ENCODE measurements at places on chromosomes 2 and 18. TPM values are rescaled to one million over a fixed set of nuclear protein-coding genes. Genes with fewer than 3 reads are reported as not detected.

DNA sequence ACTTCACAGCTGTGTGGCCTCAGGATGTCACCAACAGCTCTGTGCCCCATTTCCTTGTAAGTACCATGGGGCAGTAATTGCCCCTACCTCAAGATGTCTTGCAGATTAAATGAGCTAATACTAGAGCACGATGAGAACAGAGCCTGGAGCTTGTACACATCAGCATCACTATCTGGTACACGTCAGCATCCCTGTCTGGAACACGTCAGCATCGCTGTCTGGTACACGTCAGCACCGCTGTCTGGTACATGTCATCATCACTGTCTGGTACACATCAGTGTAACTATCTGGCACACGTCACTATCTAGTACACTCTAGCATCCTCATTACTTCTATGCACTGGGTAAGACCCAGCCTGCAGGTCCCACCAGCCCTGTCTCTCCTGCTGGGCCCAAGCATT, 37.2 kb downstream of the AQP12A start:
- DNase-seq = no peak

GRCh38 chr2:98608962-98609604, 694 bp downstream of the UNC50 start:
- no peak for DNase-seq

DNA sequence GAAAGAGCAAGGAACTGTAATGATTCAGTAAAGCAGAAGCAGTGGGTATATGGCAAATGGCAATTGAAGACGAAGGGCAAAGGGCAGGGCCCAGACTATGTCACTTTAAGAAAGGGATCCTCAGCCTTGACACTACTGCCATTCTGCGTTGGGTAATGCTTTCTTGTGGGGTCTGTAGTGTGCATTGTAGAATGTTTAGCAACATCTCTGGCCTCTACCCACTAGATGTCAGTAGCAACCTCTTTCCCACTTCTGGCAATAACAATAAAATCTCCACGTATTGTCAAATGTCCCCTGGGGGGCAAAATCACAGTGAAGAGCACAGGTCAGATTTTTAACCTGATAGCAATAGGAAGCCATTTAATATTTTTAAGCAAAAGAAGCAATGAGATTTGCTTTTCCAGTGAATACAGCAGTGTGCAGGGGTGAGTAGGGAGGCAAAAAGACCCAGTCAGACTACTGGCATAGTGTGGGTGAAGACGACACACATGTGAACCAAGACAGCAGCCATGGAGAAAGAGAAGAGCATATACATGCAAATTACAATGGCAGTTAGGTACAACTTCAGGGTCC, 209.5 kb downstream of the DYM start:
- no peak for DNase-seq

PLGLB1 gene
- polyA plus RNA-seq = 7.4 TPM

GRCh38 chr2:138424436-138425140, 77.0 kb upstream of the SPOPL start:
- DNase-seq = no peak

- DNase-seq = no peak
Observed at GRCh38 chr2:26011990-26012856, 21.7 kb upstream of the RAB10 start.

POTEC gene
- not detected for polyA plus RNA-seq

GRCh38 chr2:33457556-33458247, 18.7 kb upstream of the RASGRP3 start:
- DNase-seq = no peak

- DNase-seq = no peak
Observed at GRCh38 chr2:7480431-7480830, 563.2 kb downstream of the RNF144A start.

DNA sequence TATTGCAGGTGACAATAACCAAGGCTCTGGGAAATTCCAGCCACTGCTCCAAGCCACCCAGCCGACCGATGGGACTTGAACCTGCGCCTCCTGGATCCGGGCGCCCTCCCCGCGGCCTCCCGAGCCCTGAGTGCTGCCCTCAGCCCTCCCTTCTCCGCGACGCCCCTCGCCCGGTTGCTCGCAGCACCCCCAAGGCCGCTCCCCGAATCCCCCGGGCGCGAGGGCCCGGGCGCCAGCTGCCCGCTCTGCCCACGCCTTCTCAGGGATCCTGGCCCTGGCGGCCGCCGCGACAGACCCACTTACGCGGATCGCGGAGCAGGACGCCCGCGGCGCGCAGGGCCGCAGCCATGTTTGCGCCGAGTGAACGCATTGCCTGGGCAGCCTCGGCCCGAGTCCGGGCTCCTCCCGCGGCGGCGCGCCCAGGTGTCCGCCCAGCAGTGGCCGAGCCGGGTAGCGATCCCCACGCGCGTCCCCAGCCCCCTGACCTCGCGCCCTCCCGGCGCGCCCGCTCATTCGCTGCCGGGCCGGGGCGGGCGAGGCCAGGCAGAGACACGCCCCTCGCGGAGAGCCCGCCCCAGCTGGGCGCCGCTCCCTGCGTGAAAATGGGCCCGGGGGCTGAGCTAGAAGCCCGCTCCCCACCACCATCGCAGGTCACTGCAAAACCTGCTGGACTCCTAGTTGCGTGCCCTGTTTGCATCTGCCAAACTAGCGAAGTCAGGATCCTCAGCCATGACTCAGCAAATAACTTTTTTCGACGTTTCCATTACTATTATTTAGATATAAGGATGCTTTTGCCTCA, at the start of gene FECH:
Gene FECH, minus strand, starts transcription at position 452 of the 799 bp plus-strand sequence. Its CDS starts 82 bp downstream, at position 370.
- DNase-seq = peak; percentile 74

DYSF gene
- 130 TPM for polyA plus RNA-seq

PDE6D gene
- 22.2 TPM for polyA plus RNA-seq

DNA sequence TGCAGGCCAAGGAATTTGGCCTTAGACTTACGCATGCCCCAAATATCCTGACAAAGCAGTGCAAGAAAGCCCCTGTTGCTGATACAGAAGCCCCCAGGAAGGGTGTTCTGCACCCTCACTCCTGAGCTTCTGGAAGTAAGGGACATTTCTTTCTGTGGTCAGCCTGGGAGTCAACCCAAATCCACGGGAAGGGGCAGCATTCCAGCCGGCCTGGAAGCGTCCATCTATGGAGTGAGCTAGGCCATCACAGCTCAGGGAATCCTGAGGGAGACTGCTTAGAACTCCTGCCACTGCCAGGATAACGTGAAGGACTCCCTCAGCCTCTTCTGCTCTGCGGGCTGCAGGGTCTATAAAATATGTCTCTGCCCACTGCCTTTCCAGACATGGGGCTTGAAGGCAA, 173.9 kb downstream of the ANAPC1 start:
- DNase-seq = no peak

DNA sequence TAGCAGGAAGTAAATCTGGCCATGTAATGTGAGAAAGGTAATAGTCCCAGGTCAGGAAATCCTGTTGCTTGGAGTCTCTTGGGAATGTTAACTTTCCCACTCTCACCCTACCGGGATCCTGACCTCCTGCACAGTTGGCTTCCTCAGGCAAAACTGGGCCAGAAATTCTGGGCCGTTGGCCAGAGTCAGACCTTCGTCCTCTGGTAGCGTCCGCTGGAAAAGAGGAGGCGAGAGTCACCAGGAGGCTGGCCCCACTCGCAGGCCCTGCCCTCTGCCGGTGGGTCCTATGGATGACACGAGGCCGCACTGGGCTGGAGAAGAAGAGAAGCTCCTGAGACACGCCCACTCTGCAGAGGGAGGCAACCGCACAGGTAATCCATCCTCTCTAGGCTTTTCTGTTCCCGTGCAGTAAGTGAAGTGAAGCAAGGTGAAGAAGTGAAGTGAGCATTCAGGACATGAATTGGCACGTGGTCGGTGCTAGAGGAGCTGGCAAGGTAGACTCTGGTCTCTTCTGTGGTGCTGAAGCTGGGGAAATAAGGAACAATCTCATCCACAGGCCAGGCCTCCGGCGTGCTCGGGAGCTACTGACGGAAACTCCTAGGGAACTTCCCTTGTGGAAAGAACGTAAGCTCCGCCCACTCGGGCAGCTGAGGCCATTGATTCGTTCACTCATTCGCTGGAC, 182.7 kb upstream of the GLI2 start:
- no peak for DNase-seq

UGT1A8 gene
- polyA plus RNA-seq = not detected

DNA sequence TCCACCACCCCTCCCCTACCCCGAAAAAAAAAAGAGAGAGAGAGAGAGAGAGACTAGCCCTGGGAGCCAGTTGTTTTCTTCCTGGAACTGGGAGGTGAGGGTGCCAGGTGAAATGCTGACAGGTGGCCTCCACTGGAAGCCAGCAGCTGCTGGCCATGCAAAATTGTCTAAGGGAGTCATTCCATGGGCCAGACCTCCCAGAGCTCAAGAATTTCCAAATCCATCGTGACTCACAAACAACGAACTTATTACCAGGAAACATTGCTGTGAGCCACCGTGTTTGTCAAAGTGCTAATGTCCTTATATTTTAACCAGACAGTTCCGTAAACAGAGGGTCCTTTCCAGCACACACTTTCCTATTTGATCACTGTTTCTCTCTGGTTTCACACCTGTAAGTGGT, 68.5 kb upstream of the PID1 start:
- DNase-seq = no peak

DNA sequence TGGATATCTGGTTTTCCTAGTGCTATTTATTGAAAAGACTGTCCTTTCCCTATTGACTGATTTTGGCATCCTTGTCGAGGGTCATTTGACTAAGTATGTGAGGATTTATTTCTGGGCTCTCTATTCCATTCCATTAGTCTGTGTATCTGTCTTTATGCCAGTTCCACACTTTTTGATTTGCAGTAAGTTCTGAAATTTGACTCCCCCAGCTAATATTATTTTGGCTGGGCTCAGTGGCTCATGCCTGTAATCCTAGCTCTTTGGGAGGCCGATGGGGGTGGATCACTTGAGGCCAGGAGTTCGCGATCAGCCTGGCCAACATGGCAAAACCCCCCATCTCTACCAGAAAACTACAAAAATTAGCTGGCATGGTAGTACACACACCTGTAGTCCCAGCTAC, 46.8 kb upstream of the GAREM2 start:
- no peak for DNase-seq

GRCh38 chr2:18503376-18504228, 56.9 kb downstream of the RDH14 start:
- DNase-seq = no peak

DNA sequence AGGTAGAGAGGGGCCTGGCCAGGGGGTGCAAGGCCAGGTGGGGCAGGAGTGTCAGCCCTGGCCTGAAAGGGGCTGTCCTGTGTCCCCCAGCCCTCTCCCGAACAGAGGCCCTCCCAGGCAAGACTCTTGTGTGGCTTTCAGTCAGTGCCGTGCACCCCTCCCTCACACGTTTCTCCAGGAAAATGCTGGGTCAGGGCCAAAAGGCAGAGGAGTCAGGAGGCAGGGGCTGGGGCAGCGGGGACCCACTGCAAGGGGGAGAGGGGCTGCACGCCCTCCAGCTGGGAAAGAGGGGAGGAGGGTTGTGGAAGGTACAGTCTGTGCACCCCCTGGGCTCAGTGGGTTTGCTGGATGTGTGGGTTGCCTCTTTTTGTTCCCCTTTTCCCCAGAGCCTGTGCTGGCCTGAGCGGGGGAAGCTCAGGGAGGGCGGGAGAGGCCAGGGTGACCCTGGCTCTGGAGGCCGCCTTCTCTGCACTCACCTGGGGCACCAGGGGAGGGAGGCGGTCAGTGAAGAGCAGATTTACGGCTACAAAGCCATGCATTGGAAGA, 4.1 kb downstream of the KCNF1 start:
- DNase-seq = no peak

CTAGE1 gene
- polyA plus RNA-seq = not detected

LCT gene
- not detected for polyA plus RNA-seq

NXPH2 gene
- not detected for polyA plus RNA-seq

GRCh38 chr2:224407241-224407701, 5.4 kb upstream of the FAM124B start:
- no peak for DNase-seq

DNA sequence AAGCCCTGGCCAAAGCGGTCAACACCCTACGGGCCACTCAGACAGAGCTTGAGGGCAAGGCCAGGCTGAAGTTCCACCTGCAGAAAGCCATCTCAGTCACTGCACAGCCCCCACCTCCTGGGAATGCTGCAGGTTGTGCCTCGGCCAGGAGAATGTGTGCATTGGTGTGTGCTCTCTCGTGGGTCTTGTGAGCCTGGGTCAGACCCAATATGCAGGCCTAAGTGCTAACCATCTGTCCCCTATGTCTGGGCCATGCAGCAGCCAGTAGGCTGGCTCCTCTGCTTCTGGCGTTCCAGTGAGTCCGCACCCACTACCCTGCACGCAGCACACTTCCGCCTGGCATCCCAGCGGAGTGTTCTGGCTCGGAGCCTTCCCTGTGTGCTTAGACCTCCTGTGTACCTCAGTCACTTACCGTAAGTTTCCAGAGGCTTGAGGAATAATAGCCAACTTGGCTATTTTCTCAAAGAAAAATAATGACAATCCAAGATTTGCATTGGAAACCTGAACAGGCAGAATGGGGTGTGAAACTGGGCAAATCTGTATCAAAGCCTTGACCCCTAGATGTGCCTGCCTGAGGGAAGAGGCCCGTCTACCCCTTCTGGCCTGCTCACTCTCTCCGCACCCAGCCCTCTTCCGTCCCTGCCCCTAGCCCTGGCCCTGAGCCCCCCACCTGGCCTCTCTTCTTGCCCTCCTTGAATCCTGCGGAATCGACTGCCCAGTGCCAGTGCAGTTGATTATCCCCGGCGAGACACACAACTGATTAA, 7.2 kb downstream of the SIX3 start:
- DNase-seq = no peak

GCKR gene
- not detected for polyA plus RNA-seq

DNA sequence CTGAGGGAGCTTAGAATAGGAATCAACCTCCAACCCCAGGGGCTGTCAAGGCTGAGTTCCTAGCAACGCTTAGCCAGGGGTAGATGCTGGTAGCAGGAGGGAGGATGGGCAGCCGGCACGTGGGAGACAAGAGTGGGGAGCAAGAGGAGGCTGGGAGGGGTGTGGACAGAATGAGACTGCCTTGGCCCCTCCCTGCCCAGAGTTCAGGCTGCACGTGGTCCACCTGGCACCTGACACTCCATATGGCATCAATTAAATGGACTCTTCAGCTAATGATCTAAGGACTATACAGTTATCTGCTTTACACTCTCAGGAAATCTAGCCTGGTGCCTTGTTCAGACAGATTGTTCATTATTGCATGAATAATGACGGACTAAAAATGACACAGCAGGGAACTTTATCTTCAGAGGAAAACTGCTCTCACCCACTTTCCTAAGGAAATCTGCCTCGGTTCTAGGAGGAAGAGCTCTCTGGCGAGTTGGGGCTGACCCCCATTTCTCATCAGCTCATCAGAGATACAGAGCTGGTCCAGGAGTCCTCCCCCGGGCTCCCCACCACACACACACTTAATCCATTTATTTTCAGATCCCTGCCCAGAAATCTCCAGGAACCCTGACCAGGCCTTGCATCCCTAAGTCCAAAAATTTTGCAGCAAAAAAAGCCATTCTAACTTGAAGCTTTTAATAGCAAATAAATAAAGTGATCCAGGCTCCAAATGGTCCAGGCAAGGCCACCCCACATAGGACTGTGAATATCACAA, 102.1 kb upstream of the CDC42EP3 start:
- DNase-seq = no peak

- DNase-seq = no peak
Observed at GRCh38 chr2:99726691-99727090, 236.9 kb upstream of the REV1 start.

- DNase-seq = no peak
Observed at GRCh38 chr2:109373791-109374547, 239.8 kb downstream of the SEPTIN10 start.

All from muscle of arm (tissue), 14 donors.